ENCODE measurements at places on chromosomes 13 and 19. TPM values are rescaled to one million over a fixed set of nuclear protein-coding genes. Genes with fewer than 3 reads are reported as not detected.

ZNF534 gene
- 0.35 TPM for total RNA-seq

PRKCSH gene
- total RNA-seq, result 286 TPM

ZNF491 gene
- total RNA-seq, result 4.1 TPM

ANGPTL8 gene
- not detected for total RNA-seq

- H3K27ac ChIP-seq, result no peak overlapping the region
- no peaks in the 10 kb centered on the region for H3K27me3 ChIP-seq
- DNase-seq, result no peak
- H3K4me3 ChIP-seq, result no peak overlapping the region
- H3K4me1 ChIP-seq, result peaks cover 7% of the 10 kb centered on the region
- H3K36me3 ChIP-seq, result no peaks in the 10 kb centered on the region
Observed at GRCh38 chr13:23718996-23719395, 148.8 kb downstream of the TNFRSF19 start.

DNA sequence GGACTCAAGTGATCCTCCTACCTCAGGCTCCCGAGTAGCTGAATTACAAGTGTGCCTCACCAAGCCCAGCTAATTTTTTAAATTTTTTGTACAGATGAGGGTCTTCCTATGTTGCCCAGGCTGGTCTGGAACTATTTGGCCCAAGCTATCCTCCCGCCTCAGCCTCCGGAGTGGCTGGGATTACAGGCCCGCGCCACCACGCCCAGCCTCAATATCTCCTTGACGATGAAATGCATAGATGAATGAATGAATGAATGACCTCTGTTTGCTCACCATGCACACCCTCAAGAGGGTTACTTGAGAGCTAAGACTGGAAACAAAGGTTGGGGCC, 14.9 kb upstream of the AP1M2 start:
- no peak overlapping the region for H3K27ac ChIP-seq
- no peaks in the 10 kb centered on the region for H3K36me3 ChIP-seq
- H3K4me1 ChIP-seq, result peaks cover 10% of the 10 kb centered on the region
- no peaks in the 10 kb centered on the region for H3K27me3 ChIP-seq
- no peak for DNase-seq

DNA sequence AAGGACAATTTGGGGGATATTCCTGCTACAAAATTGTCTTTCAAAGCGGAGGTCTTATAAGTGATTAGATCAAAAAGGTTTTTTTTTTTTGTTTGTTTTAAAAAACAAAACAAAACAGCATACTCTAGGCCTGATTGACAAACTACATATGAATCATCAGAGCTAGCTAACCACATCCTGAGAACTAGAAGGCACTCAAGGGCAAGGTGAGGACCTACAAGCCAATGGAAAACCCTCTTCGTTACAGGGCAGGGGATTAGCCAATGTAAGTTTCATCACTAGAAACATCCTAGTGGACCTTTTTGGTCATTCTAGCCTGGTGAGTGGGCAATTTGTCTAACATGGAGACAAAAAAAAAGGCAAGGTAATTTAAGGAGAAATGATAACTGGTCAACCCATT, 428.6 kb downstream of the RFC3 start:
- no peak overlapping the region for H3K27ac ChIP-seq
- no peak overlapping the region for H3K4me3 ChIP-seq
- H3K4me1 ChIP-seq, result no peaks in the 10 kb centered on the region
- no peaks in the 10 kb centered on the region for H3K36me3 ChIP-seq
- H3K27me3 ChIP-seq, result no peaks in the 10 kb centered on the region
- DNase-seq, result no peak

- H3K27me3 ChIP-seq, result no peaks in the 10 kb centered on the region
- H3K4me1 ChIP-seq, result no peaks in the 10 kb centered on the region
- no peak overlapping the region for H3K4me3 ChIP-seq
- H3K36me3 ChIP-seq, result no peaks in the 10 kb centered on the region
- H3K27ac ChIP-seq, result peak overlapping the region; percentile 24
- no peak for DNase-seq
Observed at GRCh38 chr13:91540158-91540736, 141.8 kb downstream of the GPC5 start.

GRCh38 chr19:38395381-38396114, 7.1 kb downstream of the SPRED3 start:
- H3K27me3 ChIP-seq, result peaks cover 97% of the 10 kb centered on the region
- no peak overlapping the region for H3K4me3 ChIP-seq
- peaks cover 9% of the 10 kb centered on the region for H3K4me1 ChIP-seq
- H3K27ac ChIP-seq, result no peak overlapping the region
- H3K36me3 ChIP-seq, result no peaks in the 10 kb centered on the region

DNA sequence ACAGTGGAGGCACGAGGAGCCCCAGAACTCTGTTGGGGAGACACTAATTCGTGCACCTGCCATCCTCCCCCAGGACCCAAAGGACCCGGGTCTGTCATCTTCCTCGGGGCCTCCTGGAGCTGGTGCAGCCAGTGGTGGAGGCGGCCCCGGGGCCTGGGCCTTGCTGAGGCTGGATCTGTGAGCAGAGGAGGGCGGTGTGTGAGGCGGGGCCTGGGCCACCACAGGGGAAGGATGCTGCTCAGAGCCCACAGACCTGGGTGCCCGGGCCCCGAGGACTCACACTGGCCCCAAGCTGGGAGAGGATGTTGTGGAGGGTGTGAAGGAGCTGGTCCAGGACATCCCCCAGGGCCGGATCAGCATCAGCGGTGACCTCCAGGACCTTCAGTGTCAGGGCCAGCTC, 8.3 kb downstream of the IFNL3 start:
- no peak overlapping the region for H3K27ac ChIP-seq
- H3K4me1 ChIP-seq, result peaks cover 7% of the 10 kb centered on the region
- no peak overlapping the region for H3K4me3 ChIP-seq
- no peaks in the 10 kb centered on the region for H3K36me3 ChIP-seq

DNA sequence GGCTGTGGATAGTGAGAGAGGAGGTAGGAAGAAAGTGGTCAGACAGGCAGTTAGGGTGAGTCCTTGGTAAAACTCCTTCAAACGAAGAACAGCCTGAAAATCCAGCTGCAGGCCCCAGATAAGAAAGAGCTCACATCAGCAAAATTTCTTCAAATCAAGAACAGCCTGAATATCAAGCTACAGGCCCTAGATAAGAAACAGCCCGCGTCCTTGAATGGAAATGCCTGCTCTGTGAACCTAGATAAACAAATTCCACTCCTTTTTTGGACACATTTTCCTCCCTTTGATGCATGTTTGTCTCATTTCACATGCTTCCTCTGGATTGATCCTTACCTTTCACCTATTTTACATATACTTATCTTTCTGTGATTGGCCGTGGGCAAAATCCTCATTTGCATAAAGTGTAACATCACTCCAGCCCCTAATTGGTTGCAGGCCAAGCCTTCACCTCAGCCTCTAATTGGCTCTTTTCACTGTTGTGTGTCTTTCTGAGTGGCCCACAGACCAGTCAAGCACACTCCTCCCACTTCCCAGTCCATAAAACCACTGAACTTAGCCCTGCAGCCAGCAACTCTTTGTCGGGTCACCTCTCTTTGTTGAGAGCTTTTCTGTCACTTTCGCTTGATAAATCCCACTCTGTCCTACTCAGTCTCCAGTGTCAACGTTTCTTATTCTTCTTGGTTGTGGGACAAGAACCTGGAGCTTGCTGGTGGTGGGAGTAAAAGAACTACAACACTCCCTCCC, 6.0 kb upstream of the SULT2A1 start:
- no peak overlapping the region for H3K27ac ChIP-seq
- H3K4me1 ChIP-seq, result no peaks in the 10 kb centered on the region
- no peak overlapping the region for H3K4me3 ChIP-seq
- H3K27me3 ChIP-seq, result peaks cover 5% of the 10 kb centered on the region
- no peaks in the 10 kb centered on the region for H3K36me3 ChIP-seq

DNA sequence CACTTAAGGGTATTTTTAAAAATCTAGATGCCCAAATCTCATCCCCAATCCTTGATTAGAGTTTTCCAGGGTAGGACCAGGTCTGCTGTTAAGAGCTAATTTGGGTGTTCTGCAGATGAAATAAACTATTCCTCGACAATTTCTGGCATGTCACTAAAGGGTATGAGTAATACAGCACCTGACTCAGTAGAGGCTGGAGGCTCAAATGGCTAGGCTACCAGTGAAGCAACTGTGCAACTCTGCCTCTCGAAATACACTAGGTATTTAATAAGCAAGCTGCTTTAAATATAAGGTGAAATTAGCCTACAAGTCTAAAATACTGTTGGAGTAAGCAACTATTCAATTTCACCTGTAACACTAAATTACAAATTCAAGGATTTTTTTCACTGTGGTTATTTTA, 1.5 kb downstream of the RNF6 start:
- peaks cover 41% of the 10 kb centered on the region for H3K36me3 ChIP-seq
- H3K4me3 ChIP-seq, result peak overlapping the region; percentile 86
- no peak overlapping the region for H3K27ac ChIP-seq
- no peaks in the 10 kb centered on the region for H3K27me3 ChIP-seq

DNA sequence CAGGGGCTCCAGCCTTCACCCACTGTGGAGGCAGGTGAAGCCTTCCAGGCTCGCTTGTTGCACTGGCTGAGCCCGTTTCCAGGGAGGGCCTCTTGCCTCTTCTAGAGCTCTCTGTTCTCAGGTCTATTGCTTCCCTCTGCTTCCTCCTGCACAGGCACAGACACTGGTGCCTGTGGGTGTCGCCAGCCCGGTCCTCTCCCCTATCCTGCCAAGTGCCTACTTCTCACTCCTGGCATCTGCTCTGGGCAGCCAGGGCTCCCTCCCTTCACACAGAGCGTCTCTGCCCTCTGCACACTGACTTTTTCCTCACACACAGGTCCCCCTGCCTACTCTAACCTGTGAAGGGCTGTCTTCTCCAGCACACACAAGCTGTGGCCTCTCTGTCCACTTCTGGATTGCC, 60.3 kb downstream of the SLC7A9 start:
- no peak overlapping the region for H3K27ac ChIP-seq
- DNase-seq, result no peak
- no peak overlapping the region for H3K4me3 ChIP-seq
- H3K27me3 ChIP-seq, result no peaks in the 10 kb centered on the region

DNA sequence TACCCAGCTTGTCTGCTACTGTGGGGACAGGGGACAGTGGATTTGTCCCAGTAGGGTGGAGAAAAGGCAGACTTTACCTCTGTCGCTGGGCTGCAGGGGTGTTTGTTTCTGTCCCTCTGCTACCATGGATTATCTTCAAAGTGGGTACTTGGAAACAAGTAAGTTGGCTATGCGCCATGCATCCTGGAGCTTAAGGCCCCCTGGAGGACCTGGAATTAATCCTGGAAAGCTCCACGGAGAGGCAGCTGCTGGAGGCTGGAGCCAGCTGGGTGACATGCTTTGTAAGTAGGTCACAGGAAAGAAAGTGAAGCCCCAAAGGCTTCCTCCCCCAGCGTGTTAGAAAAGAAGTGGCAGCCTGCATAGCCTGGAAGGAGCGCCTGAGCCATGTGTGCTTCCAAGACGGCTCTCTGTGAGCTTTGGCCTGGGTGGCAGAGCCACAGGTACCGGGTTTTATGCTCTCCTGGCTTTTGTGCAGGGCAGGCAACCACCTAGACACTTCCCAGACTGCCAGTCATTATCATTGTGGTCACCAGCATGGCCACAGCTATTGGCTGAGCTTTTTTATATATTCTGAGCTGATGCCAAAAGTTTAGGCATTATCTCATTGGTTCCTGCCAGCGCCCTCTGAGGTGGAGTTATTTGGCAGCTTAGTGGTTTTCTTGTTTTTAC, 9.5 kb downstream of the B3GLCT start:
- no peak overlapping the region for H3K4me3 ChIP-seq
- H3K4me1 ChIP-seq, result peaks cover 3% of the 10 kb centered on the region
- DNase-seq, result peak; percentile 81
- no peak overlapping the region for H3K27ac ChIP-seq
- no peaks in the 10 kb centered on the region for H3K36me3 ChIP-seq
- H3K27me3 ChIP-seq, result no peaks in the 10 kb centered on the region

All from left lung (tissue), 14 donors.